ENCODE measurements at places on chromosomes 7 and 10. TPM values are rescaled to one million over a fixed set of nuclear protein-coding genes. Genes with fewer than 3 reads are reported as not detected.

- no peak for DNase-seq
- H3K4me1 ChIP-seq = peaks cover 10% of the 10 kb centered on the region
- no peak overlapping the region for H3K4me3 ChIP-seq
- peaks cover 3% of the 10 kb centered on the region for H3K27me3 ChIP-seq
Observed at GRCh38 chr10:123402656-123403055, 248.5 kb downstream of the BUB3 start.

- no peak overlapping the region for H3K4me3 ChIP-seq
- H3K4me1 ChIP-seq = peaks cover 21% of the 10 kb centered on the region
- no peak overlapping the region for H3K27ac ChIP-seq
- no peak for DNase-seq
- H3K27me3 ChIP-seq = no peaks in the 10 kb centered on the region
- H3K36me3 ChIP-seq = no peaks in the 10 kb centered on the region
Observed at GRCh38 chr7:77337456-77337990, 78.6 kb downstream of the GSAP start.

DNA sequence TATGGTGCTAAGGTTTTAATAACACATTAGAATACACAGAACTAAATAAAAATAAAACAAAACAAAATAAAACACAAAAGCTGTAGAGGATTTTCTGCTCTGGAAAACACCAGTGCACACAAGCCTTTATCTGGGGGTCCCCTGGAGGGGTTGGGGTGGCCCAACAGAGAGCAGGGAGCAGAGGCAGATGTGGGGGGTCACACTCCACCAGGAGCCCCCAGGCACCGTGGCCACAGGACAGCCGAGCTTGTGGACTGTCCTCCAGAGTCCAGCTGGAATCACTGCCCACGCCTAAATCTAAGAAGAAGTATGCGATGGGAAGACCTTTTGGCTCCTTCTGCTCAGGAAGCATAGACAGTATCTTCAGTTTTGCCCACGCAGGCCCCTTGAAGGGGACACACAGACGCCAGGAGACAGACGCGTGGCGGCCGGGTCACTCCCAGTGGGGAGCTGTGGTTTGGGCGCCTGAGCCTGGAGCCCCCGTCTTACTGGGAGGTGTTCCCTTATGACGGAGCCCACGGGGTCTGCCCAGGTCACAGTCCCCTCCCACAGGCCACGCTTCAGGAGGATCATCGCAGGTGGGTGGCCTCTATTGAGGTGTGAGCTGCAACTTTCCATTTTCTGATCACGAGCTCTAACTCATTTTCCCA is 595.0 kb downstream of the PTPRN2 start:
- no peak for DNase-seq
- H3K4me1 ChIP-seq = no peaks in the 10 kb centered on the region
- no peaks in the 10 kb centered on the region for H3K27me3 ChIP-seq
- no peak overlapping the region for H3K4me3 ChIP-seq
- H3K27ac ChIP-seq = no peak overlapping the region
- H3K36me3 ChIP-seq = no peaks in the 10 kb centered on the region

DNA sequence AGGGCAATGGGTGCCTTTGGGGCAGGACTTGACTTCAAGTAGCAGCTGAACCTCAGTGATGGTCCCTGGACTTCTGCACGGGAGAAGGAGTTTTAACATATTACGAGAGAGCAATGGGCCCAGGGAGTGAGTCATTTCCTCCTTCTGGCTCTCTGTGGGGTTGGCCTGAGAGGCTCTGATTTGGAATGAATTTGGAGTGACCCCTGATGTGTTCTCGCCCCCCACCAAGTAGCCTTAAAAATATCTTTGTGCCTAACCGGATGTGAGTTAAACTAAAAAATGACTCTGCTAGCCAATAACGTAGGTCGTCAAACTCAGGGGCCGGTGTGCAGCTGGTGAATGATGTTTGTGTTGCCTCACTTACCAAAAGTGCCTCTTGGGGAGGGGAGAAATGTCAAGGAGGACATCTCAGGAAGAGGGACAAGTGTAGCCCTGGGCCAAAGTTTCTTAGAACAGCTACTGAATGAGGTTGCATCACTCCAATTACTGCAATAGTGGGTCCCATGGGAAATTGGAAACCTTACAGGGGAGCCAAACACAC is 656.6 kb downstream of the INHBA start:
- H3K27ac ChIP-seq = no peak overlapping the region
- H3K4me3 ChIP-seq = no peak overlapping the region
- DNase-seq = no peak
- H3K36me3 ChIP-seq = no peaks in the 10 kb centered on the region

- H3K4me1 ChIP-seq = no peaks in the 10 kb centered on the region
- DNase-seq = no peak
- peaks cover 3% of the 10 kb centered on the region for H3K27me3 ChIP-seq
- no peaks in the 10 kb centered on the region for H3K36me3 ChIP-seq
Observed at GRCh38 chr10:120286280-120286679, 170.7 kb upstream of the PLPP4 start.

DNA sequence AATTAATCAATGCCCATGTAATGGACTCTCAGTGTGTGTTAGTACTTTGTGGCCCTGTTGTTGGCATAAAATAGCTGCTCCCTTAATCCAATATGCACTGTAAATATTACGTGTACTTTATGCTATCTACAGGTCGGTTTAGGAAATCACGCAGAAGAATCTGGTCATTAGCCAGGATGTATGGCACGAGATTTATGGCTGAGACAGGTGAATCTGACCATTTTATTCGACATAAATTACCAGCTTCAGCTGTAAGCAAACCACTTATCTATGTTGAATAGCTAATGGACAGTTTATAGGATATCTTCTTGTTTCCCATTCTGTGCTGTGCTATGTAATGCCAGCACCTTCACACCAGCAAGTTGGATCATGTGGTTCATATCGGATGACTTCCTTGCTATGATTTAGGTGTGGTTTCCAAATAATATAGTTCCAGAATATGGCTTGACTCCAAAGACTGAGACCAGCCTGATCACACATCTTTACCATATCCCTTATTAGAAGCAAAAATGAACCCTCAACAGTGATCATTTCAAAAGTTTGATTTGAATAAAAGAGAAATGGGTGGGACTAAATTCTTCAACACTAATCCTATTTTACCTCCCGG is 301.4 kb downstream of the AHR start:
- no peaks in the 10 kb centered on the region for H3K4me1 ChIP-seq
- H3K36me3 ChIP-seq = no peaks in the 10 kb centered on the region
- no peak overlapping the region for H3K4me3 ChIP-seq
- H3K27ac ChIP-seq = no peak overlapping the region
- H3K27me3 ChIP-seq = peaks cover 30% of the 10 kb centered on the region
- DNase-seq = no peak

GRCh38 chr7:26614503-26614902 is 249.9 kb downstream of the SKAP2 start:
- H3K27me3 ChIP-seq = peaks cover 35% of the 10 kb centered on the region
- H3K4me1 ChIP-seq = no peaks in the 10 kb centered on the region
- H3K27ac ChIP-seq = no peak overlapping the region
- no peak overlapping the region for H3K4me3 ChIP-seq
- DNase-seq = no peak

- peaks cover 31% of the 10 kb centered on the region for H3K4me1 ChIP-seq
- H3K36me3 ChIP-seq = peaks cover 13% of the 10 kb centered on the region
- H3K27ac ChIP-seq = peak overlapping the region; percentile 69
- no peak overlapping the region for H3K4me3 ChIP-seq
Observed at GRCh38 chr10:43145311-43145710, 7.1 kb downstream of the CSGALNACT2 start.

GRCh38 chr7:141354251-141354650 is 197.0 kb upstream of the AGK start:
- no peak for DNase-seq
- H3K27me3 ChIP-seq = peaks cover 23% of the 10 kb centered on the region
- H3K36me3 ChIP-seq = peaks cover 2% of the 10 kb centered on the region
- H3K27ac ChIP-seq = no peak overlapping the region
- H3K4me1 ChIP-seq = peaks cover 3% of the 10 kb centered on the region
- no peak overlapping the region for H3K4me3 ChIP-seq

DNA sequence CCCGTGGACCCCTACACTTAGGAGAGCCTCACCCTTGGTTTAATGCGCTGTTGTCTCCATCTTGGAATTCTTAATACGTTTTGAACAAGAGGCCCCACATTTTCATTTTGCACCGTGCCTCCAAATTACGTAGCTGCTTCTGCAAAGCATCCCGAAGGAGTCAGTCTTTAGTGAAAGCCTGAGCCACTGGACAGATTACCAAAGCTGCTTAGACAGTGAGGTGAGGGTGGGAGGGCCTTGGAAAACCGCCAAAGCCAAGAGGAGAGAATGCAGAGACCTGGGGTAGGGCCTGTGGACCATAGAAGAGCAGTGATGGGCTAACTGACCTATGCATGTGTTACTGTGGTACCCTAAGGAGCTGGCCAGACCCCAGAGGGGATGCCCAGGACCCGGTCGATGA is 4.2 kb upstream of the TCAF1 start:
- no peak overlapping the region for H3K4me3 ChIP-seq
- H3K36me3 ChIP-seq = no peaks in the 10 kb centered on the region
- no peak overlapping the region for H3K27ac ChIP-seq
- H3K4me1 ChIP-seq = peaks cover 13% of the 10 kb centered on the region
- H3K27me3 ChIP-seq = peaks cover 9% of the 10 kb centered on the region

GRCh38 chr7:101866328-101866727 is 48.9 kb downstream of the CUX1 start:
- no peak overlapping the region for H3K4me3 ChIP-seq
- H3K27me3 ChIP-seq = no peaks in the 10 kb centered on the region
- H3K36me3 ChIP-seq = no peaks in the 10 kb centered on the region
- H3K4me1 ChIP-seq = peaks cover 51% of the 10 kb centered on the region
- no peak overlapping the region for H3K27ac ChIP-seq

DNA sequence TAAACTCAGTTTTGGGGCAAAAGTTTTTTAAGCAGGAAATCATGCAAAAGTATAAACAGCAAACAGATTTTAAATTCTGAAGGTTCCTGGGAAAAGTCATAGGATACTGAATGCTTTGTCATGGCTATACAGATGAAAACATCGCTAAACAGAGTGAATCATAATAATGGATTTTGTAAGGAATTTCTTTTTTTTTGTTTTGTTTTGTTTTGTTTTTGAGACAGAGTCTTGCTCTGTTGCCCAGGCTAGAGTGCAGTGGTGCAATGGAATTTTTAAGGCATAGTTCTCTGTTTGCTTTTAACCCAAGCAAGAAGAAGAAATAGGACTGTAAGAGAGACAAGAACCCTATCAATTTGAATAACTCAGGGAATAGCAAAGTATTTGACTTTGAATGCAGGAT is 285.3 kb downstream of the NRG3 start:
- no peaks in the 10 kb centered on the region for H3K4me1 ChIP-seq
- no peak overlapping the region for H3K27ac ChIP-seq
- DNase-seq = no peak
- no peaks in the 10 kb centered on the region for H3K36me3 ChIP-seq

GRCh38 chr10:71451754-71452153 is 55.0 kb downstream of the CDH23 start:
- no peaks in the 10 kb centered on the region for H3K36me3 ChIP-seq
- H3K4me1 ChIP-seq = no peaks in the 10 kb centered on the region
- peaks cover 4% of the 10 kb centered on the region for H3K27me3 ChIP-seq

GRCh38 chr7:129764247-129765084 is 152.9 kb downstream of the NRF1 start:
- H3K27ac ChIP-seq = no peak overlapping the region
- DNase-seq = no peak
- peaks cover 9% of the 10 kb centered on the region for H3K27me3 ChIP-seq
- no peaks in the 10 kb centered on the region for H3K4me1 ChIP-seq

DNA sequence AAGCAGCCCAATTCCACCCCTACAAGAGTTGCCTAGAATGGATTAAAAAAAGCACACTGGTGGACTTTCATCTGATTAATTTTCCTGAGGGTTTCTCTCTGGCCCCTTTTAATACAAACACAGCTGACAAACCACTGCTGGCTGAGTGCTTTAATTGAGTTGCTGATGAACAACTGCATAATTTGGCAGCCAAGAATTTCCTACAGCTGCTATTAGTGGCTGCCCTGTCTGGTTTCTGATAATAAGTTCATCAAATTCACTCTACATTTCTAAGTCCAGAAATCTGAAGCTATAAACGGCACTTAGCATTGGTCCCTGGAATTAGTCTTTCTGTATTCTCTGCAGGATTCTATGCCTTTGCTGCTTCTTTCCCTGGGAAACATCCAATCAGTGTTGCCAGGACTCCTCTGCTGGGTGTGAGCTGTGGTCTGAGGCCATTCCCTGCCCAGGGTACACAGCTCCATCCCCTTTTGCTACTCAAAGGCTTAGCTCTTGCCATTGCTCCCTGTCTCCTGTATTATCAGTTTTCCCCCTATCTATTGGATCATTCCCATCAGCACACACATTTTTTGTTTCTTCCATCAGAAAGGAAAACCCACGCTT is 110.6 kb downstream of the LSM5 start:
- H3K36me3 ChIP-seq = no peaks in the 10 kb centered on the region
- H3K27me3 ChIP-seq = peaks cover 46% of the 10 kb centered on the region
- H3K27ac ChIP-seq = no peak overlapping the region
- no peaks in the 10 kb centered on the region for H3K4me1 ChIP-seq
- DNase-seq = no peak

DNA sequence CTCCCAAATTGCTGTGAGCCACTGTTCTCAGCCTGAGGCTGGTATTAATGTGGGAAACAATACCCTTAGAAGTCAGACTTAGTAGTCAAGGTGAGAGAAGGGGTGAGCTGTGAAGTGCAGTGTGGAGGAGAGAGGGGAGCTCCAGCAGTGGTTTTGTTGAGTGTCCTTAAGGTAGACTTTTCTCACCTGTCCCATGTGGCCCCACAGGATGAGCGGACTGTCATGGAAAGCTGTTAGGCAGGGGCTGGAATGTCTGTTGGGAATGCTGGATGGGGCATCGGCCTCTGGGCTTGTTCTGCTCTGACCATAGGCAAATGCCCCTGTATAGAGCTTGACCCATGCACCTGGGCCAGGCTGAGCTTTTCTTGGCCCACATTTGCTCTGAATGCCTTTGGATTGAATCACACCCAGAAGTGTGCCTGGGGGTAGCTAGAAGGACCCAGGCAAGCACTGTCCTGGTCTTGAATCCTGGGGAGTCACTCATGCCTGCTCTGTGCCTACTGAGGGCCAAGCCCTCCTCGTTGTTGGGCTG is 36.3 kb upstream of the SH2D4B start:
- no peak overlapping the region for H3K4me3 ChIP-seq
- DNase-seq = no peak
- H3K27ac ChIP-seq = peak overlapping the region; percentile 95
- H3K4me1 ChIP-seq = peaks cover 96% of the 10 kb centered on the region

DNA sequence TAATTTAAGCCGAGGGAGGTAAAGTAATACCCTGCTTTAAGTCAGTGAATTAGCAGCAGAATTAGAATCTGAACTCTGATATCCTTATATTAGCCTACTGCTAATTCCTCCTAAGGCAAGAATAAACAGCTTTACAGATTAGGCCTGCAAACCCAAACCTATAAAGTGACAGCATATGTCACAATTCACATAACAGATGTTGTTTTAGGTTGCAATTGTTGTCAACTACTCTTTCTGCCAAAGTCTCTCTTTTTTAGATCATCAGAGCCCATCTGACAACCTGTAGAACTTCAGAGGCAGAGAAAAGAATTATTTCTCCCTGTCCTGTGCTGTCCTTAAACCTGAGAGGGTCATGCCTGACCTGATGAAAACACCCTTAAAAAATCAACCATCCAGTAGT is 167.2 kb downstream of the PRKG1 start:
- H3K4me1 ChIP-seq = no peaks in the 10 kb centered on the region
- no peaks in the 10 kb centered on the region for H3K36me3 ChIP-seq
- DNase-seq = no peak
- H3K27me3 ChIP-seq = no peaks in the 10 kb centered on the region

- no peak overlapping the region for H3K4me3 ChIP-seq
- no peaks in the 10 kb centered on the region for H3K36me3 ChIP-seq
- no peak overlapping the region for H3K27ac ChIP-seq
- no peak for DNase-seq
Observed at GRCh38 chr7:47218378-47219176, 363.3 kb downstream of the TNS3 start.

Gene OR9A2
- total RNA-seq = 0.38 TPM

Gene CRYGN
- 1.2 TPM for total RNA-seq

Gene C10orf53
- total RNA-seq = not detected

All from naive thymus-derived CD8-positive, alpha-beta T cell (primary cell).